Activated T-cell treated with anti-CD3 and anti-CD28 coated beads, Interleukin-2, amount 50 U/mL, for 24 hours (primary cell): ENCODE measurements at places on chromosomes 2 and 18.

DNA sequence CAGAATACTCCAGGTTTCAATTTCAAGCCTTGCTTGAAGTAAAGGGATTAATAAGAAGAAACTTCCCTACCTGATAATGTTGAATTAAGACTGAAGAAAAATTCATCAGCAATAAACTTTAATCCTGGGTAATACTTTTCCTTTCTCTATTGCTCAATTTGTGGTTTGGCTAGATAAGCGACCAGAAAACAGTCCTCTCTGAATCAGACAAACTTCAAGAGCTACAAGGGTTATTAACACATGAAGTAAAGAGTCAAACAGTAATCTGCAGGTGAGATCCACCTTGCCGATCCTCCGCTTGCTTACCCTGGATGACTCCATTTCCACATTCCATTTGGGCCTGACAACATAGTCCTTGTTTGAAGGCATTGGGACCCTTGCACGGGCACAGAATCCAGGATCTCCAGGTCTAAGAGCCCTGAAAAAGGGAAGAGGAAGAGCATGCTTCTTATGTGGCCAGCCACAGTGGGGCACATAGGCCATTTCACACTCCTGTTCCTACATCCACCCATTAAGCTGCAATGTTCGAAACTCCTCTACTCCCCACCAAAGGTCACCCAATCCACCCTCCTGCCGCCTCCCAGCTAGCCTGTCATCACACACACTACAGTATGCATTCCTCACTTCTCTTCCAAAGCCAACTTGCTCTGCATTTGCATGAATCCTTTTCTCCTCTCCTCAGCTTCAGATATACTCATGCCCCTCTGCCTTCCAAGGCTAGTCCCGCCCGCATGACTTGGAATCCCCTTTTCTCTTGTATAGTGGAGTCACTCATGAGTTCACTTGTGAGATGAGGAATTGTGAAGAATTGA is 39.8 kb downstream of the IWS1 start:
- no peak for DNase-seq

DNA sequence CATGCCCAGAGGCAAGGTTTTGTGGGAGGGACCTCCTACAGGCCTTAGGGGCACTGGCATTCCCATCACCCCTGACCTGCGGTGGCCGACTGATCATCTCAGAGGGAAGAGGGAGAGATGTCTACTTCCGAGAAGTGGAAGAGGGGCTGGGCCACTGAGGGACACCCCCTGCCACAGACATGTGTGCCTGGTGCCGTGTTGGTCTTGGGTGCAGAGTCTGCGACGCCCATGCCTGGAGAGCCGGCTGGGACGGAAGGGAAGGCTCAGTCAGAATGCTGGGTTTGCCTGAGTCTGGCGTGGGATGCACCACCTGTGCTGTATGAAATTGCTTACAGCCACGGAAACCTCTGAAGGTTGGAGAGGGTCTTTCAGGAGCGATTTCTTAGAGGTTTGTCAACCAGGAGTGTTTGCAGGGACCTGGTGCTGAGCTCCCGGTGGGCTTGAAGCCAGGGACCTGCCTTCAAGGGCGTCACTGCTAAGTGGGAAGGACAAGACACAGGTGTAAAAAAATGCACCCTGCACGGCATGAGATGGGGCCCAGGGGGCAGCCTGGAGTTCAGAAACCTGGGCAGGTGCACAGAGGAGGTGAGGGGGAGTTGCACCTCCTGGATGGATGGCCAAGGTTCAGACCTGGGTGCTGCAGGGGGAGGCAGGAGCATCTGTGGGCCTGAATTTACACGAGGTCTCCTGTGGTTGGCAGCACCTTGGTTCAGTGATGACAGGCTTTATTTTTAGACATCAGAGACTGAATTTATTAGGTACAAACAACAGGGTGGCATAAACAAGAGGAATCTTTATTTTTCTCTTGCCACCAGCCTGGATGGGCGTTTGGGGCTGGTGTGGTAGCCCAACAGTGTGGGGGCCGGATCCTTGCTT is 100.3 kb downstream of the CTIF start:
- DNase-seq: no peak

DNA sequence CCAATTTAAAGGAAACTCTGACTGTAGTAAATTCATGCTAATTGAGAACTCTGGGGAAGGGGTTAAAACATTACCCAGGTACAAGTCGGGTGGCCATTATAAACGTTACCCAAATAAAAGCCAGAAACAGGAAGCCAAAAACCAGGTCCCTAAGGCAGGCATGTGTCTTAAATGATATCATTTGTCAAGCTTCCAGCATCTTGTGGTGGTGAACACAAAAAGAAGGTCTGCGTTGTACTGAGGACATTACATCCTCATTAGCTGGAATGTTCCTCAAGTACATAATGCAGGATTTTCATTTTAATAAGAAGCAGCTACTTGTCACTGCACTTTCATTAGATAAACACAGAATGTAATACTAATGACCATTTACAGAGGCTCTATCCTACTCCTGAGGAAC is 10.9 kb downstream of the PTGR3 start:
- DNase-seq: no peak

DNA sequence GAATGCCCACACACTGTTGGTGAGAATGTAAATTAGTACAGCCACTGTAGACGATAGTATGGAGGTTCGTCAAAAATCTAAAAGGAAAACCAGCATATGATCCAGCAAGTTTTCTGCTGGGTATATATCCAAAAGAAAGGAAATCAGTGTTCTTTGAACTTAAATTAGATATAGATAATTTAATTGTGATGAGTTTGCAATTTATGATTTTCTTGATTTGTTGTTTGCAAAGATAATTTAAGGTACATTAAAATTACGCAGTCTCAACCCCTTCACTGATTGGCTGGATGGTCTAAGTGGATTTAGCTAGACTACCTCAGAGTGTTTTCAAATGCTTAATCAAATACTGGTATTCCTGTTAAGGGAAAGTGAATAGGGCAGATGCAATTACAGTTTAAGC is 302.2 kb downstream of the GALNT13 start:
- DNase-seq: no peak

GRCh38 chr2:150019063-150019462 is 431.5 kb upstream of the MMADHC start:
- no peak for DNase-seq

DNA sequence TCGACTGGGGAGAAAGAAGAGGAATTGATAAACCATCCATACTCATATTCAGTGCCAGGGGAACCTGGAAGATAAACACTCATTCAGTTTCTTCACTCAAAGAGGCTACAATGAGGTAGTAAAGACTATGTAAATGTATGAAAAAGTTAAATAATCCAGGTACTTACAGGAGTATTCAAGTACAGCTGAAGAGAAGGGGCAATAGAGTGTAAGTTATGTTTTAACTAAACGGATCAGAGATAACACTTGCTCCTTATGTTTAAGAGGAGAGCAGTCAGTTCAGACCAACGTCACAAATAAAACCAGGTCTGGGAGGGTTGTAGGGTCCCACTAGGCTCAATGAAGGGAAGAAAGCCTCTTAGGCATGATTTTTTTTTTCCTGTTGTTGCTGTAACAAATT is 358.3 kb upstream of the SMIM21 start:
- no peak for DNase-seq

DNA sequence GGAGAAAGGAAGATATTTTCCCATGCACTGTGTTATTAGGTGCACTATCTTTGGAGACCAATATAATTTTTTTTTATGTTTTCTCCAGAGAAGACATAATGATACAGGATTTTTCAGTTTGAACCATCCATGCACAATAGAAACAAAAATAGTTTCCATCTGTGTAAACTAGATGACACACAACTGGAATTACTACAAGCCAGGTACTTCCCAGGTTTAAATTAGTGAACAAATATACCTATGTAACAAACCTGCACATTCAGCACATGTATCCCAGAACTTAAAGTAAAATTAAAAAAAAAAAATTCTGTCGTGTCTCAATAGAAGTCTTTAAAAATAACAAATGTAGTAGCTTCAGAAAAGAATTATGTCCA is 1616.8 kb upstream of the ACVR2A start:
- DNase-seq: no peak

GRCh38 chr2:176162911-176163671 is 6.0 kb downstream of the HOXD3 start:
- DNase-seq: no peak

GRCh38 chr2:41999128-41999480 is 48.7 kb upstream of the PKDCC start:
- no peak for DNase-seq

DNA sequence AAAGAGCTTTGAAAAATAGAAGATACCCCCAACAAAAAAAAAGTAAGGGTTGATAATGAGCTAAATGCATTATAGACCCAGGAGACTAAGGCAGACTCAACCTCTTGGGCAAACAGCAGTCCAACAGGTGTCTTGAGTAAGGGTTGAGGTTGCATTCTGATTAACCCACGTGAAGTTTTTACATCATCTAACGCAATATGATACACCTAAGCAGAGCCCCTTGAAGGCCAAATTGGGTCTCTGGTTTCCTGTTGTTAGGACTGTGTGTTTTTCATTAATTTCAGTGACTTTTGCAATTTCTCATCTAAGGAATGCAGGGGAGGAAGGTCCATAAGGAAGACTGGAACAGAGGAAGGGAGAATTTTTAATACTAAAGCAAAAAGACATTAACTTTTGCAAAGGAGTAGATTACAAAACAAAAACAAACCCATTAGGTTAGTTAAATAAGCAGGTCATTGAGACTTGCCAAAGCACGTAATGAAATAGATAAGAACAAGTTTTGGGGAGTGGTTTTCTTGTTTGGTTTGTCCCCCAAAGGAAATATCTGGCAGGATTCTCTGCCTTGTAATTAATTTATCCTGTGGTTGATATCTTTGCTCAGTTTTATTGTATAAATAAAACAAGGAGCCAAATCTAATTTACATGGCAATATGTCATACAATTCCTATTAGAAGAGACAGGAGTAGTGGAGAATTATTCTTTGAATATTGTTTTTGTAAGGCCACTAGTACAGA is 244.3 kb downstream of the ETAA1 start:
- DNase-seq: no peak
